MCF 10A (cell line): ENCODE measurements at places on chromosomes 13 and 19. TPM values are rescaled to one million over a fixed set of nuclear protein-coding genes. Genes with fewer than 3 reads are reported as not detected.

Gene GAPDHS
- not detected in 2 replicates for total RNA-seq

Gene ZNF600
- total RNA-seq: 7.9 and 9.8 TPM in 2 replicates

Gene RASGRP4
- total RNA-seq: not detected in 2 replicates

Gene CYP4F2
- 0.14 and 0.59 TPM in 2 replicates for total RNA-seq

Gene TUBB4A
- not detected in 2 replicates for total RNA-seq

Gene ERFL
- total RNA-seq: 0.34 TPM in 1 of 2 replicates, not detected in the other

Gene ZNF568
- 7.6 and 8.5 TPM in 2 replicates for total RNA-seq

Gene FXYD3
- 4.3 and 6.9 TPM in 2 replicates for total RNA-seq

Gene MYBPC2
- not detected in 2 replicates for total RNA-seq

Gene TPTE2
- not detected in 2 replicates for total RNA-seq

Gene KIR2DL1
- total RNA-seq: not detected in 2 replicates

Gene NTF4
- total RNA-seq: 6.0 and 7.8 TPM in 2 replicates

Gene GRK1
- total RNA-seq: not detected in 2 replicates

Gene MEF2B
- total RNA-seq: 1.4 TPM in 2 replicates

Gene FFAR1
- total RNA-seq: not detected in 2 replicates

Gene CRX
- total RNA-seq: not detected in 2 replicates

Gene ERICH4
- total RNA-seq: not detected in 2 replicates

Gene GCDH
- total RNA-seq: 22.9 and 38.0 TPM in 2 replicates

Gene IL11
- total RNA-seq: 4.2 TPM in 2 replicates

Gene DCT
- 0.07 TPM in 1 of 2 replicates, not detected in the other for total RNA-seq

Gene KLK1
- total RNA-seq: 0.84 and 0.88 TPM in 2 replicates

Gene CYP4F12
- total RNA-seq: 0.42 and 0.56 TPM in 2 replicates

Gene EDNRB
- not detected in 2 replicates for total RNA-seq

Gene SLC10A2
- total RNA-seq: not detected in 2 replicates

Gene ZNF443
- 0.79 and 1.6 TPM in 2 replicates for total RNA-seq

Gene ZNF428
- total RNA-seq: 18.6 and 23.3 TPM in 2 replicates

Gene HNRNPA1L2
- total RNA-seq: 10.1 and 11.5 TPM in 2 replicates

Gene LRRC25
- not detected in 2 replicates for total RNA-seq

Gene ELANE
- not detected in 2 replicates for total RNA-seq

Gene NXNL1
- total RNA-seq: not detected in 2 replicates

Gene WDR87
- total RNA-seq: not detected in 2 replicates

Gene SUGT1
- 49.0 and 58.4 TPM in 2 replicates for total RNA-seq

Gene SIGLEC8
- total RNA-seq: not detected in 2 replicates

Gene C19orf85
- 0.23 and 0.32 TPM in 2 replicates for total RNA-seq

Gene LILRB1
- total RNA-seq: not detected in 2 replicates

Gene GIPC1
- total RNA-seq: 107 and 108 TPM in 2 replicates

Gene IGFL2
- 1.3 TPM in 1 of 2 replicates, not detected in the other for total RNA-seq

Gene DCLK1
- 0.44 and 1.4 TPM in 2 replicates for total RNA-seq

Gene POU2F2
- total RNA-seq: 0.49 and 0.70 TPM in 2 replicates

Gene FAM216B
- total RNA-seq: not detected in 2 replicates

Gene GTF3A
- total RNA-seq: 124 and 159 TPM in 2 replicates

Gene LRRC63
- not detected in 2 replicates for total RNA-seq

Gene NTN5
- 0.17 TPM in 1 of 2 replicates, not detected in the other for total RNA-seq
